ENCODE measurements at places on chromosomes 5 and 9.

- no peak for DNase-seq
Measured at GRCh38 chr9:133516256-133516960, 8.4 kb downstream of the MYMK start.

GRCh38 chr5:142568283-142568995, 117.5 kb downstream of the FGF1 start:
- DNase-seq = no peak

GRCh38 chr5:95619096-95619495, 791 bp upstream of the GPR150 start:
- DNase-seq = no peak

- no peak for DNase-seq
Measured at GRCh38 chr5:128646176-128646575, 108.1 kb upstream of the FBN2 start.

DNA sequence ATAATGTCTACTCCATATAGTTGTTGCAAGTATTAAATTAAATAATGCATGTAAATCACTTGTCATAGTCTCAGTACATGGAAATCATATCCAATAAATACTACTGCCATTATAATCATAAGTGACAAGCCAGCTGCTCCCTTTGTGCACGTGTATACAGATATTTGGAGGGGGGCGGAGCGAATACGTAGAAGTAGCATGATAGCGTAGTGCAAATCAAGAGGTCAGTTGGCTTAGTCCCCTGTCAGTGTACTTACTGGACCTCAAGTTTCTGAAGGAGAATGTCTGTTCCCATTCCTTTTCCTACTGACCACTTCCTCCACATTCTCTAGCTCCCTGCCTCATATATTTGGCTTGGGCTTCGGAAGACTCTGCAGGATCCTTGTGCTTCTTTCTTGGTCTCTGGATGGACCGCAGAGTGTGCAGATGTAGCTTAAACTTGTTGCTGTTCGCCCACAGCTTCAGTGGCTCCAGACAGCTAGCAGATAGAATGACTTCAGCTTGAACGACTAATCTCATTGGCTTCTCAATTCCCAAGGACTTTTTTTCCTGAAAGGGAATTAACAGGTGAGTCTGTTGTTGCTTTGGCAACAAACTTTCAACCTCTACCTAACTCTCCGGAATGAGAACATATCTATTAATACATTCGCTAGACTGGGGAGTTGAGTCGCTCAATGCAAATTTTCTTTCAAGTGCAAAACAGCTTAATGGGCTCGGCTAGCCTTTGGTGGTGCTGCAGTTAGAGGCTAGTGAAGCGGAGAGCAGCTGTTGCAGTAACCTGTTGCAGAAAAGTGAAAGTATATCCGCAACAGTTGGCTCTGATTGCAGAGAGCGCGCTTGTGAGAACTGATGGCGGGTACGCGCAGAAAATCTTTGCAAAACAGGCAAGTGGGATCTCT, at the start of gene PCDHB1:
TSS of gene PCDHB1 (plus strand) at position 753 of the 899 bp plus-strand sequence. CDS start at position 850, 97 bp downstream.
- DNase-seq = no peak

DNA sequence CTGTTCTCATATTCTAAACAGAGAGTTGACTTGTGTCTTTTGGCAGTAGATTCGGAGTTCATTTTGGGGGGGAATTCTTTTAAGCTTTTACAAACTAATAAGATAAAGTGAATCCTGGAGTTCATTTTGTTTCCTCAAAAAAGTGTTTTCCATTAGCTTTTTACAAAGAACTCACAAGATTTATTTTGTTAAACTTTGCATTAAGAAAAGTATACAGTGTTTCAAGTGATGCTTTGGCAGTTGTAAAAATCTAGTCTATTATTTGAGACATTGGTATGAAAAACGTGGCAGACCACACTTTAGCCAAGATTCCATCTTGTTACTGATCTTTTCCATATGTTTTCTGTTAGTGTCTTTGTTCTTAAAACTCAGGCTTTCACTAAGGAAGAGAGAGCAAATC, 1.2 kb upstream of the OMD start:
- no peak for DNase-seq

GRCh38 chr5:14415024-14415697, 166.4 kb upstream of the OTULINL start:
- no peak for DNase-seq

- no peak for DNase-seq
Measured at GRCh38 chr9:106637486-106637885, 225.5 kb upstream of the ZNF462 start.

DNA sequence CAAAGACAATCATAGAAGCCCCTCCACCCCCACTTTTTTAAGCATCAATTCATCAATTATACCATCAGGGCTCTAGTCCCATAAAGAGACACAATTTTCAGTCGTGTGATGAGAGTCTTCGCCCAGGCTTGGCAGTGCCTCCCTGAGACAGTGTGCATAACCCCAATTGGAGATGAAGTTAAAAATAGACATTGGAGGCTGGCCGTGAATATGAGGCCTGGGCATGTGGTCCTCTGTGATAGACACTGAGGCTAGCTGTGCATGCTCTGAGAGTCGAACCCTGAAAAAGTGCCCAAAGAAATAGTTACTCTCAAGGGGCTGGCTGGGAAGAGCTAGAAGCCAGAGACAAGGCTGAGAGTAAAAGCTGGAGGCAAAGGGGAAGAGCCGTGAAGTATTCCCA, 248.6 kb upstream of the NR4A3 start:
- DNase-seq = no peak

GRCh38 chr5:127875235-127876021, 172.2 kb downstream of the CCDC192 start:
- DNase-seq = peak; percentile 79

- DNase-seq = no peak
Measured at GRCh38 chr5:66122379-66123034, 21.6 kb upstream of the SREK1 start.

GRCh38 chr5:40623480-40624420, 56.0 kb upstream of the PTGER4 start:
- no peak for DNase-seq

DNA sequence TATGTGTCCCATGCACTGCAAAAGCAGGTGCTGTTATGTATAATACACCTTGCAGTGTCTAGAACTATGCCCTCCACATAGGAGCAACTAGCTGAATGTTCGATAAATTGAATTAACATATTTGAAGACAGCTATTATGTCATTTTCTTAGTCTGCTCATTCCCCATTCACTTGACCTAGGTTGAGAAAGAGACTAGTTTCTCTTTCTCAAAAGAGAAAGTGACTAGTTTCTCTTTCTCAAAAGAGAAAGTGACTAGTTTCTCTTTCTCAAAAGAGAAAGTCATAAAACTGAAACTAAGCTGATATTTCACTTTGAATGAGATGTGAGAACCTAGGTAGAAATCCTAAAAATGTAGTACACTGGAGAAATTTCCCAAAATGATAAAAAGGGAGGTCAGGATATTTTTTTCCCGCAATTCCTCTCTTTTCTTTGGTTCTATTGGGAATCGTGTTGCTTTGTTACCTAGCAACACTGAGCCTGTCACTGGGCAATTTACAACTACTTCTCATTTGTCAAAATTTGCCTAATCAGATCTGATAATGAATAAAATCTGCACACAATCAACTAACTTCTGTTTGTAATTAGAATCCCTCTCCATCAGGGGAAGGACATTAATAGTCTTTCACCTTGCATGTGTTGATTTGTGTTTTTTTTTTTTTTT, 132.0 kb upstream of the GRIA1 start:
- no peak for DNase-seq

DNA sequence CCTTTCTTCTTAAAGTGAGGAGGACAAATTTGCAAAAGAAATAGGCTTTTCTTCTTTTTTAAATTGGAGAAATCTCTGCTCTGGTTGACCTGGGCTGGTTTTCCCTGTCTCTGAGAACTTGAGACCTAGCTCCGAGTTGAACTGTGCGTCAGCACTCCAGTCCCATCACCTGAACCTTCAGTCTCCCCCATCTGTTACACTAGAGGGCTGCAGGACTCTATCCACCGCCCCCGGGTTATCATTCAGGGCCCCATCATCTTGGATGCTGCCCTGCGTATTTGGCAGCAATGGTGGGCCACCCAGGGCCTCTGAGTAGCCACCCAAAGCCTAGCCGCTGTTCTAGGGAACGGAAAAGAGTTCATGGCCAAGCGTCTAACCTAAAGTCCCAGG, 2.5 kb downstream of the FOXE1 start:
- no peak for DNase-seq

DNA sequence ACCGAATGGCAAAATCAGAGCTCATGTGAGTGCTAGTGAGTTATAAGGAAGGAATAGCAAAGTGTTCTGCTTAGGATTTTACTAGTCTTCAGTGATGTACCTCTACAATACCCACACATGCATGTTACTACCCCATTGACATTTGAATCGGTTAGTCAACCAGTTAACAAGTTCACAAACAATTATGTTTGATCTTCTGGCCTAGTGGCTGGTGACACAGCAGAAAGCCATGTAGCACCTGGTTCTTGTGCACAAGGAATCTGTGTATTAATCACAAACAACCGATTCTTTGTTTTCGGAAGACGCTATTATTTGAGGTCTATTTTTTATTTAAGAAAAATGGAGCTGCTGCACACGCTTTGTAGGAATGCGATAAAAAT, 41.9 kb downstream of the NTRK2 start:
- no peak for DNase-seq

DNA sequence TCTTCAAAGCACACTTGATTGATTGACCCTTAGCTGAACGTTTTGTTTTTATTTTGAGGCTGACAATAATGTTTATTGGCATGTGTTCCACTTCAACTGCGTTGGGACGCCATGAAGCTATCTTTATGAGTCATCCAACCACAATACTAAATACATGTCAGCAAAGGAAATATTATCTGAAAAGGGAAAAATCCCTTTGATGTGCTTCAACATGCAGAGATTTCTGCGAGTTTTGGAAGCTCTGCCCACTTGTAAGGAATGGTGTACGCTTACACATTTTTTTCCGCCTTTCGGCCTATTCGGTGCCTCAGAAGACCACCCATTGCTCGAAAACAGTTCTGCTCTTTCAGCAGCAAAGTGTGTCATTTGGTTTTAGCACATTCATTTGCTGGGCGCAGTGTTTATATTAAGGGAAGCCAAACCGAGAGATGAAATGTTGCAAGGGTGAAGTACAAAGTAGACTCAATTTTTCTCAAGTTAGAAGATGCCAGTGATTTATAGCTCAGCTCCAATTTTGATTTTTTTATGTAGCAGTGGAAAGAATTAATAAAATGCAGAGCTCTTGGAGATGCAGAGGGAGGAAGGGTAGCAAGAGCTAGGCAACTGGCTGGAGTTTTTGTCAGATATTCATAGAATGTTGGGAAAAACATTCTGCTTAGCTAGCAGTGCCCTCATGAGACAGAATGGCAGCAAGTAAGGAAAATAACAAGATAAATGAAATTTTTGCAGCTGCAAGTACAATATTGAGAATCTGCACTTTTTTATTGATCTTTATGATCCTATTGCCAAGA, 68.9 kb downstream of the PRDM6 start:
- DNase-seq = peak; percentile 37

- DNase-seq = no peak
Measured at GRCh38 chr5:42807722-42808447, 3.8 kb downstream of the SELENOP start.

GRCh38 chr9:131500939-131501541, 1.7 kb upstream of the POMT1 start:
- DNase-seq = no peak

- peak; percentile 24 for DNase-seq
Measured at GRCh38 chr9:8095672-8096086, 296.1 kb upstream of the DMAC1 start.

DNA sequence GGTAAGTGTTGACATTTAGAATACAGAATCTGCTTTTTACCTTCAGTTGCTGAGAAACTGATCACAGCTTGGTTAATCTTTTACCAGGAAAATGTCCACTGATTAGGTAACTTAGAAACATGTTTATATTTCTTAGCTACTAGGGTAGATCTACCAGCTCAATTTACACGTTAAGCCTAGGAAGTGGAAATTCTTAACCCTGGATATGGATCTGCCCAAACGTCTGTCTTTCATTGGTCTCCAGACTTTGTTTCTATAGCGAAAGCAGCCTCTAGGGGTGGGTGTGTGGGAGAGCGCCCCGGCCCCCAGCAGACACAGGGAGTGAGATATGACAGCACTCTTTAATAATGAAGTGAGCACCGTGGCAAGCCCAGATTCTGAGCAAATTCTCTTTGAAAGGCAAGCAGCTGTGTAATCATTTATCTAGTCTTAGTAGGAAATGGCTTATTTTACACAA, 141.6 kb upstream of the ZNF608 start:
- DNase-seq = peak; percentile 33

DNA sequence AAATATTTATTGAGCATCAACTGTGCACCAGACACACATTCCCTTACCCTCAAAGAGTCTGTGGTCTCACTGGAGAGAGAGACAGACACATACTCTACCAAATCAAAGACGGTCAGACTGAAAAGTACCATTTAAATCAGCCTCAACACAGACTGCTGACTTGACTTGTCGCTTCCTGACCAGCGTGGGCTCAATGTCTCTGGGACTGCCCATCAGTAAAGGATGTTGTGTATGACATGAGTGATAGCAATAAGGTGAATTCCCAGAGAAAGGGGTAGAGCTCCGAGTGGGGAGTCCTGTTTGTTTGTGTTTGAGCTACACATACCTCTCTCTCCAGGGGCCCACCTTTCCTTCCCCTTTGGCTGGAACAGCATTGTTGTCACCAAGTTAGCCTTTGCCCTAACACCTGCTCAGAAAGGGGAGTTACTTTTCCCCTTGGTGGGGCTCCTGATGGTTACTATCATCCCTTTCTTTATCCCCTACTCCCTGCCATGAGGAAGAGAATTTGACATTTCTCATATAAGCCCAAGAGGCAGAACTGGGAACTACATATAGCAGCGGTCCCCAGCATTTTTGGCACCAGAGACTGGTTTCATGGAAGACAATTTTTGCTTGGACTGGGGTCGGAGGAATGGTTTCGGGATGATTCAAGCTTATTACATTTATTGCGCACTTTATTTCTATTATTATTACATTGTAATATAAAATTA, 33.9 kb downstream of the NR4A3 start:
- DNase-seq = no peak

- no peak for DNase-seq
Measured at GRCh38 chr5:141864371-141865370, 13.5 kb downstream of the PCDH1 start.

DNA sequence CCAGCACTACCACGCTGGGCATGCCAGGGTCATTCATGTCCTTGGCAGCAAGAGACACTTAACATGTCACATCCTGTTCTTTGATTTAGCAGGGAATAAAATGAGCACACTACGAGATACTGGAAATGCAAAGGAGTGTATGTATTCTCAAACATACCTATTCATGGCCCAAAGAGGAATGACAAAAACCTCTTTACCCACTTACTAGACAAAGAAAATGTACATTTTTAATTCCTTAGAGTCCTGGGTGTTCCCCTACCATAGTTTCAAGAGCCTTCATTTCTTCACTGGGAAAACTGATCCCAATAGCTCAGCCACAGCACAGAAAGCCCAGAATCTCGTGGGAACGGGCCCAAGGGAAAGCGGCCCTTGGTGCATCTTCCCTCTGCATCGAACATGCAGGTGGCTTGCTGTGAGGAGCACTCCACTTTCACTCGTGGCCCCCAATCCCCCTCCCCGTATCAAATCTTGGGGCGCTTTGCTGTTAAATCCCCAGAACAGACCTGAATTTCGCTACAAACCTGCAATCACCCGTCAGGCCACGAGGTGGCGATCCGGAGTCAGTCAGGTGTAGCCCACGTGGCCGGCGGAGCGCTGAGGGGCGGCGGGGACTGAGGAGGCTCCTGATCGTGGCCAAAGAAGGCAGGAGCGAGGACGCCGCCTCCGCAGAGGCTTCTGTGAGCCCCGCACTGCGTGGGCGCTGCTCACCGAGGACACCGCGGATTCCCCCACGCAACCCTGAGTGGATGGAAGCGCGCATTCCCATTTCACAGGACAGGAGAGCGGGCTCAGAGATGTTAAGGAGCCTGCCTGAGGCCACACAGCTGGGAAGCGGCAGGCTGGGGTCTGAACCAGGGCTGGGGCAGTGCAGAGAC, 91.4 kb downstream of the LMX1B start:
- peak; percentile 87 for DNase-seq
